ENCODE measurements at places on chromosomes 4 and X. TPM values are rescaled to one million over a fixed set of nuclear protein-coding genes. Genes with fewer than 3 reads are reported as not detected.

GRCh38 chr4:166798126-166798525, 436.2 kb downstream of the SPOCK3 start:
- no peaks in the 10 kb centered on the region for H3K4me1 ChIP-seq
- no peak for DNase-seq
- no peak overlapping the region for H3K27ac ChIP-seq
- H3K27me3 ChIP-seq = no peaks in the 10 kb centered on the region

DNA sequence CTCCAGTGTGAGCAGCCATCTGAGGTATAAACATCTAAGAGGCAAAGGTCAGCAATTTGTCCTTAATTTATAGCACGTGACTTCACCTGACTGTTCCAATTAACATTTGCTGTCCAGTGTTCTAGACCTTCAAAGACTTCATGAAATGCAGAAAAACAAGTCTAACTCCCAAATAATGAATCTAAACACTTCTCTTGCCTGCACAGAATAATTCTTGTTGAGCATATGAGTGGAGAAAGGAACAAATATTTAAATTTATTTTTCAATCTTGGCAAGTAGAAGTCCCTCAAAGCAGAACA, 12.0 kb downstream of the RFC1 start:
- H3K4me1 ChIP-seq = peaks cover 20% of the 10 kb centered on the region
- H3K27ac ChIP-seq = peak overlapping the region; percentile 68
- no peak for DNase-seq
- no peaks in the 10 kb centered on the region for H3K36me3 ChIP-seq
- no peaks in the 10 kb centered on the region for H3K27me3 ChIP-seq

GRCh38 chr4:185128272-185129119, 14.6 kb upstream of the SLC25A4 start:
- no peaks in the 10 kb centered on the region for H3K36me3 ChIP-seq
- no peak for DNase-seq
- H3K4me1 ChIP-seq = no peaks in the 10 kb centered on the region
- H3K27me3 ChIP-seq = no peaks in the 10 kb centered on the region
- H3K4me3 ChIP-seq = peak overlapping the region; percentile 39
- H3K27ac ChIP-seq = peak overlapping the region; percentile 35

Gene CSAG3
- total RNA-seq = not detected

DNA sequence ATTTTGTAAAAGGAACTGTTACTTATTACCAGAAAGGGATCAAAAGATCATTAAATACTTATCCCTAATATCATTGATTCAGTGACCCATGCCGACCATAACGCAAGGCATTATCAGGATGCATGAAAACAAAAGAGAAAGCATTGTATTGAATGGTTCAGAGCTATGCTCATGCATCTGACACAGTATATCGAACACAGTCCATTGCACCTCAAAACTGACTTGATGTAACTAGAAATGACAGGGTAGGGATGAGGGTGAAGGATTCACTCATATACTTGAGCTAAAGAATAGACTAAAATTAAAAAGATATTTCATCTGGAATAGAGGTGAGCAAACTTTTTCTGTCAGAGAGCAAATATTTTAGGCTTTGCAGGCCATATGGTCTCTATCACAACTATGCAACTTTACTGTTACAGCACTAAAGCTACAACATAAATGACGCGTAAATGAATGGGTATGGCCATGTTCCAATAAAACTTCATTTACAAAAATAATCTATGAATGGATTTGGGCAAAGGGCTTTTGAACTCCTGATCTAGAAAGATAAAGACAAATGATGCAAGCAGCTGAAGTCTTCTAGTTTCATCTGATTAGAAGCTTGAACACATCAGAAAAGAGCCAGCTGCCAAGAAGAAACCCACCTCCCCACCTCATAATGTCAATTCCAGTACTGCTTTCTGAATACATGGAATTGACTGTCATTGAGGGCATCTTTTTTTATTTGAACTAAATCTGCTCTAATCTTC, 12.9 kb upstream of the SPP1 start:
- DNase-seq = no peak
- H3K27me3 ChIP-seq = no peaks in the 10 kb centered on the region
- H3K4me3 ChIP-seq = no peak overlapping the region
